ENCODE measurements at places on chromosomes 7 and 10.

DNA sequence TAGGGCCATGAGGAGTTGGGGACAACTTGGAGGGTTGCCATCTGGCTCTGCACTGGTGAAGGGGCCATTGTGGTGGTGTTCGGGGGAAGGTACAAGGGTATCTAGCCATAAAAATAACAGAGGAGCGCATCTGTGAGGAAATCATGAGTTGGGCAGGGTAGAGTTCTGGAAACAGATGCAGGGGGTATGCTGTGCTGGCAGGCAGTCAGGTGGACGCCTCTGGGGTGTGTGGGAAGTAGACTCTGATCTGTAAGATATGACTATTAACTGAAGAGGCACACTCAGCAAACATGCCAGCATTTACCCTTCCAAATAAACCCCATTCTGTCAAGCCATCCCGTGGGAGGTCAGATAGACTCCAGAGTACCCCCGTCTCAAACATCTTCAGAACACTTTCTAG is 79.8 kb downstream of the CLEC2L start:
- no peak for DNase-seq

DNA sequence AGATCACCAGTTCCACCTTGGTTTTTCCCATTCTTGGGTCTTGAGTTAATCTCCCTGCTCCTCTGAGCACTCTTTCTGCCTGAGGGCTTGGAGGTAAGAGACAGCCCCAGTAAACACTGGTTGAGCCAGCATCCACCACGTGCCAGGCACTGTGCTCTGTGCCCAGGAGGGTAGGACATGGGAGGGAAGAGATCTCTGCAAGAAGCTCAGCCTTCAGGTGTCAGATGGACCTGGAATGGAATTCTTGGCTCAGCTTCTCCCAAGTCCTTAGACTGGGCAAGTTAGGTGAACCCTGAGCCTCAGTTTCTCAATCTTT is 2.5 kb downstream of the ZYX start:
- DNase-seq = no peak

GRCh38 chr10:18651324-18652007 is at the start of gene NSUN6:
TSS of gene NSUN6 (minus strand) at chr10:18651587. CDS start at chr10:18651203, 384 bp downstream.
- DNase-seq = peak; percentile 95

GRCh38 chr7:114217026-114217806 is 197.4 kb upstream of the FOXP2 start:
- no peak for DNase-seq

- no peak for DNase-seq
These were observed 183.5 kb downstream of the MAD1L1 start for GRCh38 chr7:2049111-2049781.

DNA sequence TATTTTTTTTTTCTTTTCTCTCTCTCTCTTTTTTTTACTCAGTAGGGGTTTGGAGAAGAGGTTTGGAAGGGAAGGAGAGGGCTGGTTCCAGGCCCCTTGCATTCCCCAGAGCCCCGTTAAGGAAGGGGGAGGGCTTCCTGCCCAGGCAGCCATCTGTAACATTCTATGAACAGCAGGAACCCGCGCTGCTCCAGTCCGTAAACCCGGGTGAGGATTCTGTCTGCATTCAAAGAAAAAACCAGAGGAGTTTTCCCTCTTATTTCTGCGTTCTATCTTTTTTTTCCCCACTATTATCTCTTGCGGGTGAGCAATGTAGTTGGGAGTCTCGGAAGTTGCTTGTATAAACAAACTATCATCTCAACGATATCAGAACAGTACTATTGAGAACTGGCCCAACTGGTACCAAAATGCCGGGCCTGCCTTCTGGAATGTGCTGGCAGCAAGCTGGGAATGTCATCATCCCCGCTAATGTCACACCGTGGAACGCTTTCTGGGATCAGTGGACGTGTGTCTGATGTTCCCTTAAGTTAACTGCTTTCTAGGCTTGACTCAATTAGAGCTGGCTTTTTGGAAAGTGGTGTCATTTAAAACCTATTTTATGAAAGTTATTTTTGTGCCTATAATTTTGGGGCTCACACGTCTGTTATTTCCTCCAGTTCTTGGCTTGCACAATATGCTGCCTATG is 153.1 kb upstream of the MEOX2 start:
- no peak for DNase-seq

Data from activated naive CD4-positive, alpha-beta T cell treated with anti-CD3 and anti-CD28 coated beads, Interleukin-2, amount 10 ng/mL, durations not matched to agents 7 days and 5 days (primary cell).